GDM1 (cell line): ENCODE measurements at places on chromosomes 7 and 10.

DNA sequence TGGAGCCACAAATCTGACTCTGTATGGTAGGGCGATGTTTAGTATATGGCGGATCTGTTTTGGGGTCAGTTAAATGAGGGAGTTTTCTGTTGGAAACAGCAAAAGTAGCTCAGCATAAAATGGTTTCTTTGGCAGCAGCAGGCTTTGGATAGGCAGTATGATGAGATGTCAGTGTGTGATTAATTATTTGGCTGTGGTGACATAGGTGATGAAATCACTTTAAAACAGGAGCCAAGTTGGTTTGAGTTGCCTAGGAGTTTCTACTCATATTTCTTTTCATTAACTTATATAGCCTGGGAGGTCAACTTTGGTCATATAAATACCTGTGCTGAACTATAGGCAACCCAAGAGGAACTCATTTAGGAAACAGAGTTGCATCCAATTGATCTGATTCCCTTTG is 291.2 kb downstream of the LRMDA start:
- DNase-seq, result no peak

DNA sequence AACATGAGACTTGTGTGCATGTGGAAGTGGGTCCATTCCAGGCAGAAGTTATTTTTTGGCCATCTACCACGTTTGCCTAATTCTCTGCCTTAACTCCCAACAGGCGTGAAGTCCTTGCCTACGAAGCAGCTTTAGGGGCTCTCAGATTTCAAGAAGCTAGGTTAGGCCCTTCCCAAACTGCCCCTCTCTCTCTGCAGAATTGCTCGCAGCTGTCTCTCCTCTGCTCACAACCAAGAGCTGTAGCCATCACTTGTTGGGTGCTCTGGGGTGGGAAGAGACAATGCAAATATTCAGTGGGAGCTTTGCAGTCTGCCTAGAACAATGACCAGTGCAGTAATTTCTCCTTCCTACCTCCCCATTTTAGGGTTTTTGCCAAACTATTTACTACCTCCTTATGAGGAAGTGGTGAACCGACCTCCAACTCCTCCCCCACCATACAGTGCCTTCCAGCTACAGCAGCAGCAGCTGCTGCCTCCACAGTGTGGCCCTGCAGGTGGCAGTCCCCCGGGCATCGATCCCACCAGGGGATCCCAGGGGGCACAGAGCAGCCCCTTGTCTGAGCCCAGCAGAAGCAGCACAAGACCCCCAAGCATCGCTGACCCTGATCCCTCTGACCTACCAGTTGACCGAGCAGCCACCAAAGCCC is 24.9 kb downstream of the CYP17A1 start:
- peak; percentile 71 for DNase-seq

- no peak for DNase-seq
Measured at GRCh38 chr7:157404845-157405481, 68.2 kb downstream of the DNAJB6 start.

- no peak for DNase-seq
Measured at GRCh38 chr10:30387646-30388243, 38.7 kb upstream of the MTPAP start.

DNA sequence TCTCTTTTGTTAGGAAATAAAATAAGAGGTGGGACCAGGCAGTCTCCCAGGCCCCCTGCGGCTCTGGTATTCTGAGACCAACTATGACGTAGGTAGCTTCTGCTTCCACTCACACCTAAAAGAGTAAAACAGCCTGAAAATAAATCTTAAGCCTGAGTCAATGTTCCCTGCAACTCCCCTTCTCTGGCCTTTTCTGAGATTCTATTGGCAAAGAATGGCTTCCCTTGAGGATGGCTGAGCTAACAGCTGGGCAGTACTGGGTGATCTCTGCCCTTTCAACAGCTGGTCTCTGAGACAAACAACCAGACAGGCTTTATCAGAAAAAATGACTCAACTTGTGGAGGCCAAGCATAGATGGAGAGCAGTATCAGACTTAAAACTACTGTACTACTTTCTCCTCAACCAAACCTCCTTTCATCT is 58.7 kb downstream of the CREB3L2 start:
- no peak for DNase-seq

GRCh38 chr10:113960617-113961181 is 83.0 kb upstream of the ADRB1 start:
- no peak for DNase-seq

DNA sequence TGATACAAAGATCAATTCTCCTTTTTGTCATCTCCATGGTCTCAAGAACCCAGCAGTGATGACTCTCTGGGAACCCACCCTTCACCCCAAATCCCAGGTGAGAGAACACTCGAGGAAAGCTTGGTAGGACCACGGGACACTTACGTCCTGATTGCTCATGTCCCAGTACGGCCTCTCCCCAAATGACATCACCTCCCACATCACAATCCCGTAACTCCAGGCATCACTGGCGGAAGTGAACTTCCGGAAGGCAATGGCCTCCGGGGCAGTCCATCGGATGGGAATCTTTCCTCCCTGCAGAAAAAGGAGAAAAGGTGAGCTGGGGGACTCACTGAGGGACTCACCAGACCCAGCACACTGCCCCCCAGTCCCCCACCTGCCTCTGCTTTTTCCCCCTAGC is 21.0 kb downstream of the EPHB4 start:
- DNase-seq, result no peak

DNA sequence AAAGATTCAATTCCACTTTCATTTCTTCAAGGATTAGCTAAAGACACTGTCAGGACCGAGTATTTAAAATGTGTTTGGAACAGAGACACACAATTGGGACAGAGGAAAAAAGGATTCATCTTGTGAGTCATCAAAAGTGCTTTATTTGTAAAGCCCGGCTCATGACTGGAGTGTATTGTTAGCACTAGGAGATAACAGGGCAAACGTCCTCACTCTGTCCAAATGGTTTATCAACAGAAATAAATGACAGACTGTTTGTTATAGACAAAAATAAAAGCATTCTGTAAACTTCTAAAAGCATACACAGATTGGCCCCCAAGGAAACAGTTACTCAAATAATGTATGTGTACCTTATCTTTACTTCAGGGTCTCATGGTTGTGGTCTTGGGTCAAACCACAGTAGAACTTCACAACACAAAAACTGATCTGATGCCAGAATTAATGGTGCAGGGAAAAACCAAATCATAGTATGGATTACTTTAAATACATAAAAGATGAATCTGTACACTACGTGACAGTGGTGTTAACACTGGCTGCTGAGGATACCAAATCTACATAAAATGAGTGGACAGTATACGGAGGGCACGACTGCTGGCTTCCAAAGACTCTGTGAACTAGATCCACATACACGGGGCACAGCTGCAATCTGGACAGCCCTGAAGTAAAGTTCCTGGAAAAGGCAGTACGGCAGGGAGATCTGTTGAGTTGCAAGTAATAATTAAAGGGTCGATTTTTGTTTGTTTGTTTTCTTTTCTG is 179.4 kb downstream of the PIP4K2A start:
- no peak for DNase-seq

DNA sequence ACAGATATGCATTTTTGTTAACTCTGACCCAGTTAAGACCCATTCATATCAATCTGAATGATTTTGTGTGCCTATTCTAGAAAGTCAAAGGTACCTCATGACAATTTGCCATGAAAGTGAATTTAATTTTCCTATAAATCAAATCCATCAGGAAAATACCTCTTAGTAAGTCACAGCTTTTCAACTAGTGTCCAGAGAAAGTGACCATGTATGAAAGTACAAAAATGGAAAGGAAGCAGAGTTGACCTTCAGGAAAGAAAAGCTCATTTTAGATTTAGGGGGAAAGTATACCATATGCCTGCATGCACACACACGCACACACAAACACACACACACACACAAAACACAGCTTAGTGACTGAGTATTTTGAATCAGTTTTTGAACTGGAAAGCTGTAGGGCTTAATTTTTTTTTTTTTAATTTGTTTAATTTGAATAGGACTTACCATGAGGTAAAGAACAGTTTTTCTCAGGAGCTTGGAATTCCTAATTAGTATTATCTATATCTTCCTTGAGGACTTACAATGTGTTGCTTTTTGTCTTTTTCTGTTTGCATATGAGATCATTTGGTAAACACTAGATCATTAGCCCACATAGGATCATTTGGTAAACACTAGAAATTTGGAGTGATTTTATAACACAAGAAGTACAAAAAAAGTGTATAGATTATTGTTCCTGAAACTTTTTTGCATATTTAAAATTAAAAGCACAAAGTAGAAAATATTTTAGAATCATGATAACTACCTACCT is 61.6 kb downstream of the ZNF277 start:
- no peak for DNase-seq
